Stimulated activated CD8-positive, alpha-beta memory T cell treated with anti-CD3 and anti-CD28 coated beads, Interleukin-4, amount 100 ng/mL, for 1 hour (primary cell): ENCODE measurements at places on chromosomes 2 and 18.
A peak's percentile ranks its signal among the peaks of the same experiment; 100 is the strongest.

- no peak for DNase-seq
Measured at GRCh38 chr2:203500951-203501350, 34.1 kb downstream of the RAPH1 start.

DNA sequence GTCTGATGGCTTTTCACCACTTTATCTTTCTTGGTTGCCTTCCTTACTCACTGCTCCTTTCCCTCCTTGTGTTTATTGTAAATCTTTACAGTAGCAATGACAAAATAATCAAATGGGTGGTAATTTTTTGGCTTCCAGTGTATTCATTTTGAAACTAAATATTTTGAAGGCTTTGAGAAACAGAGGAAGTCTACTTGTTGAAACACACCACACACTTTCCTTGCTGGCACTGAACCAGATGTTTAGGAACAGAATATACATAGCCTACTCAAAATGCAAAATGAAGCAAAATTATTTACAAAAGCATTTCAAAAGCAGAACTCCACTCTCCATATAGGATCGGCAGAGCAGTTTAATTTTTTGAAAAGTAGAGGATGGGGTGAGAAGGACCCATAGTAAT lies 189.8 kb downstream of the LTBP1 start:
- no peak for DNase-seq

DNA sequence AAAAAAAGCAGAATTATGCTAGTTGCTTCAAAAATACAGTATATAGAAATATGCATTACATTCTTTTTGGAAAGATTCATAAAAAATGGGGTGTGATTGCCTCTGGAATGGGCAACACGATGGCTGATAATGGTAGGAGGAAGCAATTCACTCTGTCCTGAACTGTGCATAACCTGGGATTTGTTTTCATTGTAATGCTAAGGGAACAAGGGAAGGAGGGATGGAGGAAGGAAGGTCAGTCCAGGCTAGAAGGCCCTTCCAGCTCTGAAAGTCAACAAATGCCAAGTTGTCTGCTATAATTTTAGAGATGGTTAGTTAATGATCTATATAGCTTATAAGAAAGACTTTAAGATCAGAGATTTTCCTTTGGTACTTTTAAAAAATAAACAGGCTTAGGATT lies 40.8 kb downstream of the BUB1 start:
- DNase-seq = no peak

- DNase-seq = no peak
Measured at GRCh38 chr2:222320436-222321395, 21.9 kb upstream of the PAX3 start.

DNA sequence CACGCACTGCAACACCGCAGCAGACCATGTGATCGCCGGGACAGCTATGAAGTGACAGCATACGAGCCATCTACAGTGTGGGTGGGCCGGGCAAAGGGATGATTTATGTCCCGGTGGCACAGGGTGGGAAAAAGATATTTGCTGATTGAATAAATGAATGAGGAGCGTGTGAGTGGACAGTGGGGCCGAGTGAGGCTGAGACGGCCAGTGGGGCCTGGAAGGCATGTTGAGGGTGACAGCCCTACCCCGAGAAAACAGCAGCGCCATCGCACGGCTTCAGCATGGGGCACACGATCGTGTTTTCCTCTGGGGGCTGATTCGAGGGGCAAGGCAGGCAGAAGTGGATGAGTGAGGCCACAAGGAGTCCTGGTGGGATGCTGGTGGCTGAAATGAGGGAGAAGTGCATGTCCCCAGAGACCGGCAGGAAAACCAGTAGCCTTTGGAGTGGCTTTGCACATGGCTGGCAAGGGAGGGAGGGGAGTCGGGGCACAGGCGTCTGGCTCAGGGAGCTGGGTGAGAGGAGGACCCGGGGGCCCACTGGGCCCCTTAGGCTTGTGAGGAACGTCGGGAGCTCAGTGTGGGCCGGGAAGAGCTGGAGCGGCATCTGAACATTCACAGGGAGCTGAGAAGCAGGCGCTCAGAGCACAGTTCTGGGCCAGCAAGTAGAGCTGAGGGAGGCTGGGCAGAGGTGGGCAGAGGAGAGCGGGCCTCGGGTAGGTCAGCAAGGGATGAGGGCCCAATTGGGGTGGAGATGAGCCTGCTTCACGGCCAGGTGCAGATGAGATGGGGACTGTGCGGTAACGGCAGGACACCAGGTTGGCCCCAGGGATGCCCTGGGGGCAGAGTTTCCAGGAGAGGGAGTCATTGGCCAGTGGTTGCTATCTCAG lies 32.1 kb upstream of the MAL start:
- DNase-seq = no peak

DNA sequence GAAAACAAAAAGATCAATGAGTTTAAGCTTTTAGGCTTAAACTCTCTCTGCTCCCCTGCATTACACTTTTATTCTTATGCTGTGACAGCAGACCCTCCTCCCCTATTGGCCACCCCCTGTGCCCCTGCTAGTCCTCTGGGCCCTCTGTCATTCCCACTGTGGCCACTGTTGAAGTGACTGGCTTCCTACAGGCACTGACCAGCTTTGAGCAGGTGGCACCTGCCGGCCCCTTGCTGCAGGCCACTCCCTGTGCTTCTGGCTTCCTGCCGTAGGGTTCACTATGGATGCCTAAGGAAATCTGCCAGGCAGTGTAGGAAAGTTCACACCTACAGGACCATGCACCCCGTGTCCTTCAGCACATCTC lies 156.5 kb upstream of the L3MBTL4 start:
- DNase-seq = no peak

- no peak for DNase-seq
Measured at GRCh38 chr2:10341193-10341592, 38.5 kb downstream of the HPCAL1 start.

- no peak for DNase-seq
Measured at GRCh38 chr18:13930964-13931363, 15.6 kb upstream of the MC2R start.

- DNase-seq = no peak
Measured at GRCh38 chr18:46411867-46412690, 244.9 kb downstream of the LOXHD1 start.

DNA sequence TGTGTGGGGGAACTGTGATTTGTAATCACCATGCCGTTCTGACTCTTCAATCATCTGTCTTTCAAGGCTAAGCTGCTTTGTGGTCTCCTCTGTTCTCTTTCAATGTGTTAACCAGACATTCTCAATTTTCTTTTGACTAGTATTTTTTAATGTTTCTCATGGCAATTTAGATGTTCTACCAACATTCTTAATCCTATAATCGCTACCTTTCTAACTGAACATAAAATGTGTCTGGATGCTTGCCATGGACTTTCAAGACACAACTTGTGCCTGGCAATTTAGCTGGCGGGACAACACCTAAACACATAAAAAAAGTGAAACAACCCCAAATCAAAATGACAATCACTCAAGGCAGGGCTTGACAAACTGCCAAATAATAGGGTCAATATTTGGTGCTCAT lies 135.0 kb upstream of the ACKR3 start:
- DNase-seq = no peak

- no peak for DNase-seq
Measured at GRCh38 chr2:216908300-216908699, 48.4 kb upstream of the TNP1 start.

DNA sequence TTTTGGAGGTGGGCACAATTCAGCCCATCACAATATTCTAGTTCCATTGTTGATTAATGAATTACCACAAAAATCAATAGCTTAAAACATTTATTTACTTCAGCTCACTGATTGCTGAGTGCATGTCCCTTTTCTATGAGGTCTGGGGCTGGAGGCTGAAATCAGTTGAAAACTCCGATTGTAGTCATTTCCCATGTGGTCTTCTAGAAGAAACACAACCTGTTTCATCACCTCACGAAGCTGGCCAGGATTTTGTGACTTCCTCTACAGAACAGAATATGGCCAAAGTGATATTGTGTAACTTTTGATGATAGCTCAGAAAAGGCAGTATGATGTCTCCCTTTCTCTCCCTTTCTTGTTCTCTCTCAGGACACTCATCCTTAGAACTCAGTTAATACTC lies 44.1 kb upstream of the CYRIA start:
- DNase-seq = no peak

GRCh38 chr2:19550750-19551149 lies 192.3 kb upstream of the OSR1 start:
- no peak for DNase-seq

- DNase-seq = no peak
Measured at GRCh38 chr2:96548558-96549465, 12.3 kb downstream of the ARID5A start.

DNA sequence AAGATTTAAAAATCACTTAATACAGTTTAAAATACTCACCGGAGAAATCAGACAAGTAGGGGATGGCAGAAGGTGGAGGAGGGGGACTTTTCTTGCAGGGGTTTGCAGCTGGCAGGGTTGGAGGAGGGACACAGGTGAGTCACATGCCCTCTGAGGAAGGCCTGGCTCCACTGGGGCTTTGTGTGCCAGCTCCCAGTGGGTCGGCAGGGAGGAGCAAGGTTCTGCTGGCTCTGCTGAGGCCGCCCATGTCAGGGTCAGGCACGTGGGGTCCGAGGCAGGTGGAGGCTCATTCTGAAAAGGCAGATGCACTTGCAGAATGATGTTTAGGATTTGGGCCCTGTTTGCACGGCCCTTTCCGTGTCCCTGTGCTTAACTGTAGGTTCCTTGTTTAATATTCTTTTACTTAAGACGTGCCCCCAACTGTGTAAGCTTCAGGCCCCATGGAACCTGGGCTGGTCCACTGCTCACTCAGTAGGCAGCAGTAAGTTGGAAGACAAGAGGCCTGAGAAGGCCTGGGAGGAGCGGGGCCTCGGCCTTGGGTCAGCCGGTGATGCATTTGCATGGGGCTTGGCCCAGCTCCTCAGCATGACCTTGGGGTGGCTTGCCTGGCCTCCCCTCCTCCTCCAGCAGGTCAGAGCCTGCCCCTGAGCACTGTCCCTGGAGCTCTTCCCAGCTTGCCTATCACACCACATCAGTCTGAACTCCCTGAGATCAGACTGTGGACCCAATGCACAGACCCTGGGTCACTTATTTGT lies 141.0 kb downstream of the GLI2 start:
- DNase-seq = no peak

- DNase-seq = no peak
Measured at GRCh38 chr18:61388010-61388409, 54.8 kb downstream of the CDH20 start.

- no peak for DNase-seq
Measured at GRCh38 chr2:237459741-237460174, 27.3 kb upstream of the MLPH start.

- no peak for DNase-seq
Measured at GRCh38 chr2:204074456-204074855, 137.9 kb downstream of the ICOS start.

GRCh38 chr2:111930875-111931274 lies 32.5 kb downstream of the MERTK start:
- no peak for DNase-seq

- DNase-seq = no peak
Measured at GRCh38 chr2:28326881-28327505, 65.7 kb upstream of the FOSL2 start.

DNA sequence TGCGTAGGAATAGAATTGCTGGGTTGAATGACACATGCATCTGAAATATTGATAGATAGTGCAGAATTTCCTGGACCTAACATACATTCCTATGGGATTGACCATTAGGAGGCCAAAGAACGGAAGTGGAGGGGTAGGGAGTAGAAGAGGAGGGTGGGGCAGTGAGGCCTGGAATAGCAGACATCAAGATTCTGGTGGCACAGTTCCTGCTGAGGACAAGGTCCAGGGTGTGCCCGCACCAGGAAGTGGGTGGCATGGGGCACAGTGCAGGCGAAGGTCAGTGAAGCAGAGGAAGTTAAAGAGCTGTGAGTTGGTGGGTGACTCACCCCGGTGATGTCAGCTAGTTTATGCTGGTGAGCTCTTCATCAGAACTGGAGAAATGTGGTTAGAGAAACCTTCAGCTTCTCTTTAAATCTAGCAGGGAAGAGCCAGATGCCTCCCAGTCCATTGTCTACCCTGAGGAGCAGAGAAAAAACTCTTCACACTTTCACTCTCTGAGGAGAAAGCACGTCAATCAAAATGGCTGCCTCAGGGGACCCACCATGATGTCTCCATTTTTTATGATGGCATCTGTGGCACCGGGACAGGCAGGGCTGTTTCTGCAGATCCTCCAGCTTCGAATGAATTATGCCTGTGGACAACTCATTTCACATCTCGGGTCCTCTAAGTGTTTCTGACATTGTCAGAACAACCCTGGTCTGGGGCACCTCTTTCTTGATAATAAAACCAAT lies 55.9 kb upstream of the CTLA4 start:
- DNase-seq = peak; percentile 48

DNA sequence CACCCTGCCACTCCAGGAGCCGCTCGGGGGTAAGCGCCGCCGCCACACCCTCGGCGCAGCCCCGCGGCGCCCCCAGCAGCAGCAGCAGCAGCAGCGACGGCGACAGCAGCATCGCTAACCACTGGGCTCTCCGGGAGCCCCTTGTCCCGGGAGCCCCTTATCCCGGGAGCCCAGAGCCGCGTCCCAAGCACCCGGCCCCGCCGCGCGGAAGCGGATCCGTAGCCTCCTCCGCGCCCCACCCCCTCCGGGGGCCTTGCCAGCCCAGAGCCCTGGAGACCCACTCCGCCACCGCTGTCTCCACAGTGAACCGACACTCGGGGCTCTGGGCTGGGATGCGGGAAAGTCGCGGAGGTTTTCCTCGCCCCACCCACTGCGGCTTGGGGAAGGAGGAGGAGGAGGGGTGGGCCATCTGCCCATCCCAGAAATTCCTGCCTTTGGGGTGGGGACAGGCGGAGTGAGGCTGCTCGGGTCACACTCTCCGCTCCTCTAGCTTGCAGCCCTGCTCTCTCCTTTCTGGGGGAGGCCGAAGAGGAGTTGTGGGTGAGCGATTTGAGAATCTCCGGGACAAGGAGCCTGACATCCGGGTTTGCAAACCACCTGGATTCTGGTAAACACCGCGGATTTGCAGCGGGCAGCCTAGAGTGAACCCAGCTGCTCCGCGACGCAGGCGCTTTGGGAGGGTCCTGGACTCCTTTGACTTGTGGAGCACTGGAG lies at the start of gene PLA2R1:
PLA2R1 (minus strand) TSS at position 324 of the 714 bp plus-strand sequence; CDS start at position 112, 212 bp downstream.
- DNase-seq = no peak

- DNase-seq = no peak
Measured at GRCh38 chr2:196487417-196487816, 152.1 kb upstream of the CCDC150 start.

DNA sequence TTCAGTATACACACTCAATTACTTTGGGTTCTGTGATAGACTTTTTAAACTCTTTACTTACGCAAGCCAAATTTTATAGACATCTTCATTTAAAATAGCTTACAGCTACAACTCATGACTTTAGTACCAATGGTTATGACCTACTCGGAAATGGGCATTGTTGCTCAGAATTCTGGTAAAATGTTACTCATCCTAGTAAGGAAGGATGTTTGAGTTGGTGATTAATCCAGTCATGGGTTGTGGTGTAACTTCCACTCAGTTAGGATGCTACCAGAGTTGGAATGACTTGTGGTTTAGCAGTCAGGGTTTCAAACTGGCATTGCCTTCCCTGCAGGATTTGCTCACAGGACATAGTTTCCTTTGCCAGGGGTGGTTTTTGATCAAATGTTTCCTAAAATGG lies 7.4 kb upstream of the NPC1 start:
- no peak for DNase-seq
